ENCODE measurements at places on chromosomes 1 and 21.

- no peak for DNase-seq
These were observed 42.7 kb downstream of the ST3GAL3 start for GRCh38 chr1:43750083-43750482.

DNA sequence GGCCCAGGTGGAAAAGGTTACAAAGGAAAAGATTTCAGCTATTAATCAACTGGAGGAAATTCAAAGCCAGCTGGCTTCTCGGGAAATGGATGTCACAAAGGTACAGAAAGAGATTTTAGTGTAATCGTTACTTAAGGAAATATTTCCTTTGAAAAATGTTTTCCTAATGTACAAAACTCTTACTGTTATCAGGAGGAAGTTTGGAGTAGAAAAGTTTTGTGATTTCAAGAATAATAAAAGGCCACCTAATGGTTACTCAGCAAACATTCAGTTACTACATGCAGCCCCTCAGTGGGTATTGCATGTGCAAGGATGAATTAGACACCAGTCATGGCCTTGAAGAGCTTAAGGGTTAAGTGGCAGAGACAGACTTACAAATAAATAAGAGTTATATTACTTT is 85.2 kb downstream of the SDCCAG8 start:
- no peak for DNase-seq

GRCh38 chr1:232987046-232987773 is 36.8 kb downstream of the NTPCR start:
- no peak for DNase-seq

GRCh38 chr21:28747464-28747863 is 245.2 kb downstream of the LTN1 start:
- no peak for DNase-seq
